Naive thymus-derived CD4-positive, alpha-beta T cell (primary cell): ENCODE measurements at places on chromosomes 2 and 18. TPM values are rescaled to one million over a fixed set of nuclear protein-coding genes. Genes with fewer than 3 reads are reported as not detected.

FKBP7 gene
- 1.9 and 2.5 TPM in 2 replicates for total RNA-seq

EVX2 gene
- total RNA-seq: not detected in 2 replicates

SLC40A1 gene
- 36.1 TPM for total RNA-seq

ASB18 gene
- total RNA-seq: not detected

CROCC2 gene
- total RNA-seq: not detected

PDE1A gene
- not detected for total RNA-seq

CRYGD gene
- total RNA-seq: not detected

KCNJ3 gene
- total RNA-seq: not detected

CACNB4 gene
- total RNA-seq: 0.33 and 0.58 TPM in 2 replicates

NT5DC4 gene
- total RNA-seq: not detected

RUFY4 gene
- total RNA-seq: 2.4 TPM

KCNG2 gene
- not detected for total RNA-seq

IL1A gene
- total RNA-seq: 1.6 TPM

MAPK4 gene
- total RNA-seq: not detected

KLF7 gene
- 79.4 TPM for total RNA-seq

IL36G gene
- total RNA-seq: not detected

TRPM8 gene
- total RNA-seq: not detected

EVA1A gene
- total RNA-seq: 0.62 TPM

SERPINB3 gene
- not detected for total RNA-seq

LYG2 gene
- not detected for total RNA-seq

TLX2 gene
- 0.66 TPM for total RNA-seq

GALNT14 gene
- 1.1 TPM for total RNA-seq

C1QL2 gene
- not detected in 2 replicates for total RNA-seq

CHRNG gene
- not detected in 2 replicates for total RNA-seq

RIT2 gene
- not detected for total RNA-seq

NT5C1B gene
- not detected for total RNA-seq

LAMA1 gene
- not detected for total RNA-seq

DNAJC27 gene
- total RNA-seq: 18.5 TPM

DPP4 gene
- 41.6 TPM for total RNA-seq

RAB17 gene
- not detected for total RNA-seq

THSD7B gene
- not detected for total RNA-seq

SERPINB11 gene
- total RNA-seq: not detected

TXNDC2 gene
- total RNA-seq: not detected

REG3G gene
- total RNA-seq: not detected

PCARE gene
- not detected for total RNA-seq

ZEB2 gene
- total RNA-seq: 4.6 and 6.4 TPM in 2 replicates

KATNAL2 gene
- 2.7 TPM for total RNA-seq

SPC25 gene
- total RNA-seq: 0.27 TPM

TNFRSF11A gene
- total RNA-seq: 0.68 TPM

CCBE1 gene
- 0.05 TPM in 1 of 2 replicates, not detected in the other for total RNA-seq

RAX gene
- total RNA-seq: not detected
